ENCODE measurements at places on chromosomes 3 and 15.

GRCh38 chr15:94494732-94495131, 263.4 kb downstream of the MCTP2 start:
- DNase-seq, result no peak

- no peak for DNase-seq
Measured at GRCh38 chr3:53841296-53841695, 4.9 kb downstream of the CHDH start.

DNA sequence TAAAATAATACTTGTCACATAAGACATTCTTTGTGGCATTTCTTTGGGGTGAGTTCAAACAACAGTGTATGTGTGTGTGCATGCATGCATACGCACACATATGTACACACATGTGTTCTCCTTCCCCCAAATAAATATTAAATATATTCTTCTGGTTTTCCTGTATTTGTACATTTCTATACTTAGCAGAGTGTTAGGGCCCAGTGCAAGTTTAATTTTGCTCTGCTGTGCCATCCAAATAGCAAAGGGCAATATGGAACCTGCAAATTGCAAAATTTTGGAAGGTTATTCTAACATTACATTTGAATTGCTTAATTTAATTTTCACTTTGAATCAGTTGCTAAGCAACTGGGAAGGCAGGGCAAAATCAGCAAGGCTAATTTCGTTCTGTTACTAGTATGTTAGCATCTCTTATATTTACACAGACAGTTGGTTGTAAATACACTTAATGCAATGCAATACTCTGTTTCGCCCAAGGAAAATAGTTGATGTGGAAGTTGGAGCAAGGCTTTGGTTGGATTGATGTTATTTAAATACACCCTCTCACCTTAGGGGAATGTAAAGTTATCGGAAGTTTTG, 130.4 kb downstream of the ITPR1 start:
- DNase-seq, result no peak

DNA sequence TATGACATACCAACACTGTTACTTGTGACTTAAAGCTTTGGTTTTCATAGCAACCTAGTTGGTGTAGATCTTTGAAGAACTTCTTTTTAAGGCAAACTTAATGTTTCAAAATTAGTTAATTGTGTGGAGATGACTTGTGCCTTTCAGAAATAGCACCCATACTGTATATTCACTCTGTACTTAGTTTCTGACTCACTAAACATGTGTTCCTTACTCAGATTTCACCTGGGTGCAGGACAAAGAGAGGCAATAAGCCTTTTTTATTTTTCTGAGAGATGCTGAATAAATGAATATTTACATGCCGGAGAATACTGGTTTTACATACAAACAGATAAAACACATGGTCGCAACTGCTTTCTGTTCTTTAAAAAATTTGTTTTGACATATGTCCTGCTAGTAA, 44.8 kb downstream of the SLC25A26 start:
- no peak for DNase-seq

DNA sequence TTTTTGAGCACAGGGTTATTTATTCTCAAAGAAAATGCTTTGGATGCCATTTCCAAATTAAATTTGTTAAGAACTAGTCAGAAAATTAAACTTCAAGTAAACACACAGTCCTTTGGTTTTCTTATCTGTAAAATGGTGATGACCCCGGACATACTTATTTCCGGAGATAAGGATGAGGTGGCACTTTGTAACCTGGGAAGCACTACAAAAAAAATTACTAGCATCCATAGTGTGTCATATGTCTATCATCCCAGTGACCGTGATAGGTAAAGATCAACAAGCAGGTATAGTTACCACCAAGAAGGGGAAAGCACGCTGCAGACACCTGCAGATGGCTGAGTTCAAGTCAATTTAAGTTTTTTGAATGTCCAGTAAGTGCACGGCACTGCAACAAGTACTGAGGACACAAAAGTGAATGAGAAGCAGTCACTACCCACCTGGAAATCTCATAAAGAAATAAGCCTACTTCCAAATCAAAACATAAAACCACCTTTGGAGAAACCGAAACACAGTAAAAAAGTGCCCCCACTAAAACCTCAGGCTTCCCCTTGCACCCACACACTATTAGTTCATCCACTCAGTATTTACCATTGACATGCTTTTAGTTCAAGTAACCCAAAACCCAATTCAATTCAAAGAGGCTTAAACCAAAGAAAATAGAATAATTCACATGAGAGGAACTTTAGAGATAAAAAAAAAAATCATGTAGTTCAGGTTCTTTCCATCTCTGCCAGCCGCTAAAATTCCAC, 24.6 kb downstream of the SEMA5B start:
- DNase-seq, result no peak

Data from stimulated activated CD4-positive, alpha-beta T cell treated with anti-CD3 and anti-CD28 coated beads, TNF-alpha, amount 100 ng/mL, for 1 hour (primary cell).